NCI-H510A (cell line): ENCODE measurements at places on chromosomes 7 and 10.

DNA sequence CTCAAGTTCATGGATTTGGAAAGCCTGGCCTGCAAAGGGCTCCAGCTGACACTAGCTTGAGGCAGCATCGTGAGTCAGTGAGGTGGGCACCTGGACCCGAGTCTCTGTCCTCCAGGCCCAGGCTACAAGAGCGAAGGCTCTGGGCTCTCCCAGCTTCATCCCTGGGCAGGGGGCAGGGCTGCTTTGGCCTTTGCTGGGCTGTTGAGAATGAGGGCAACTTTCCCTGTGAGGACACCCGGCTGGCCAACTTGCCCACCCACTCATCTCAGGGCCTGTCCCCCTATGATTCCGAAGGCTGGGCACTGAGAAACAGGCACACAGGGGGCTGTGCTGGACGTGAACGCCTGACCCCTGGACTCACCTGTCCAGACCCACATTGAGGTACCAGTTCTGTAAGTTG lies 24.4 kb downstream of the LDB3 start:
- DNase-seq, result no peak

DNA sequence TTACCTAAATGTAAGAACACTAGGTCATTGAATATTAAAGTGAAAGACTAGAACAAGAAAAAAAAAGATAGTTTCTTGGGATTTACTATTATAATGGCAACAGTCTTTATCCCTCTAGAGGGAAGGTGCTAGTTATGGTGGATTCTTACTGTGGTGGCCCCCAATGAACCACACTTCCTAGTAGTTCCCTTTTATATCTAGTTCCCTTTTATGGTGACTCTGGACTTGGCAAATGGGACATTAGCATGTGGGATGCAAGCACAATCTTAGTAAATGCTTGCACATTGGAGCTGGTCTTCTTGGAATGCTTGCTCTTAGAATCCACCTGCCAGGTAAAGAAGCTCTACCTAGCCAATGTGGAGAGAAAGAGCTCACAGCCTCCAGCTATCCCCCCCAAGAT lies 430.2 kb downstream of the LRMDA start:
- DNase-seq, result no peak

DNA sequence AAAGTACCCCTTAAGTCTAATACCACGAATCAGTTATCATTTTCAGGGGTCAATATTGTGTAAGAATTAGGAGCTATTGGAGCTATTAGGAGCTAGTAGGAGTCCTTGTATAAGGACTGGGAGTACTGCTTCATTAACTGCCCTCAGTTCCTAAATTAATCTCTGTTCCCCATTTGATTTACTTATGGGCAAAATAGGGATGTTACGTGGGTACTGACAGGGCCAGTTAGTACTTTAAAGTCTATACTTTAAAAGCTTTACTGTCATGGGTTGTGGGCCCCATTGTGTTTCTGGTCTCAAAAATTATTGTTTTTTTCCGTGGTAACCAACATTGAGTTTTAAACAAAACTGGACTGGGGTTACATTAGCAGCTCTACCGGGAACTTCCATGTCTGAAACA lies 60.3 kb downstream of the PRKAR2B start:
- no peak for DNase-seq

- no peak for DNase-seq
Measured at GRCh38 chr10:23110722-23111516, 15.5 kb downstream of the MSRB2 start.

DNA sequence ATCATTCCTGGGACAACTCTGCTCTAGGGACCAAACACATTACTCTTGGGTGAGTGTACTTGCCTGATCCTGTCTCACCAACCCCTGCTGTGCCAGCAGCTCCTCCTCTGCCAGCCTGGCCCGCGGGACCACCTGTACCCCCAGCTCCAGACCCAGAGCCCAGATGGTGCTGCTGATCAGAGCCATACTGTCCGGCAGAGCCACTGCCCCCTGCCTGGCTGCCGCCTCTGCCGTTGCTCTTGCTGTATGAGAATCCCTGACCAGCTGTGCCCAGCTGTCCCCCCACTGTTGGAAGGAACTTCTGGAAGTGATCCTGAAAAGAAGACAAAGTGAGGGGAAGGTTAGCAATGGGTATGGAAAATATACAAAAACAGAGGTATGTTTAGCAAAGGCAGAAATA lies 6.9 kb downstream of the MYOZ1 start:
- no peak for DNase-seq

GRCh38 chr7:66296001-66296521 lies 90.9 kb downstream of the TPST1 start:
- DNase-seq, result no peak

- no peak for DNase-seq
Measured at GRCh38 chr10:33952692-33953360, 618.4 kb upstream of the NRP1 start.

- no peak for DNase-seq
Measured at GRCh38 chr10:119115926-119116325, 12.0 kb downstream of the DENND10 start.

GRCh38 chr7:16234493-16235146 lies 186.7 kb downstream of the CRPPA start:
- DNase-seq, result no peak

- no peak for DNase-seq
Measured at GRCh38 chr10:10831085-10831484, 186.6 kb upstream of the CELF2 start.

GRCh38 chr10:33621101-33621500 lies 286.6 kb upstream of the NRP1 start:
- no peak for DNase-seq

GRCh38 chr7:67614843-67615242 lies 618.2 kb downstream of the TYW1 start:
- no peak for DNase-seq

- no peak for DNase-seq
Measured at GRCh38 chr7:15557686-15558085, 4.1 kb downstream of the AGMO start.

GRCh38 chr7:89312551-89312950 lies 517.0 kb upstream of the TEX47 start:
- no peak for DNase-seq

DNA sequence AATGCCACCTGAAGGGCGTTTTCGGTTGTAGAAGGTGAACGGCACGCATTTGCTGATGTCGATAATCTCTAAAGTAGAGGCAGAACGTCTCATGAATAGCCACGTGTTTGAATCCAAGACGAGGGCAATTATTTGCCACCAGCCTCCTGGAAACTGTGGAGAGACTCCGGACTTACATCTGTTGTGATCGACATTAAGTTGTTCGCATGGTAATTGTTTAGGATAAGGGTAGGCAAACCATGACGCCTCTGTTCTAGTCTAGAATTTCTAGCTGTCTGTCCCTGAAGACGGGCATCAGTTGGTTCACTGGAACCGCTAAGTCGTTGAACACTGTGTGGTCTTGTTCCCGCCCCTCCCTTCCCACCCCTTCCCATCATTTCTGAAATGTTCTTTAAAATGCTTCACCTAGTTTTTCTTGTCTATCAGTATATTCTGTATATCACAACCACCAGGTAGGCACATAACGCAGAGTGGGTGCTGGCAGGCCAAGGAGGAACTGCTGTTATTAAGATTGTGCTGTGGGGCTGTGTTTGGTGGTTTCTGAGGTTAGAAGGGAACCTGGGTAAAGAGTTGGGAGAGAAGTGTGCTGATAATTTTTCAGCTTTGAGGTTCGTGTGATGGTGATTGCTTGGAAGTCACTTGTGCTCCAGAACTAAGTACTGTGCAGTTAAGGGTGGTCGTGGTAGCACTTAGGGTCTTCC lies 1.2 kb downstream of the UBE3C start:
- DNase-seq, result no peak

DNA sequence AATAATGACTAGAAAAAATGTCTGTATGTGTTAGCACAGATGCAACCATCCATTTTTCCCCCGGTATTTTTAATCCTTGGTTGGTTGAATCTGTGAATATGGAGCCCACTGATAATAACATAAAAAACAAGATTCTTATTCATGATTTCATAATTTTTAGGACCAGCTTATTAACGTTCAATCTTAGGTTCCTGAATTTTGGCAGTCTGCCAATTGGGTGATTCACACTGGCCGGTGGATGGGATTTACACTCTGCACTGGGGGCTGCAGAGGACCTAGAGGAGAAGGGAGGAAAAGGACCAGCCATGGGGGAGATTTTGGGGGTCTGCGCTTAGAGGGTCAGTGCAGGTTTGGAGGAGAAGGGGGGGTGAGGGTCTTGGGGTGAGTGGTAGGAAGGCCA lies 327.9 kb downstream of the ACTR3B start:
- DNase-seq, result no peak

- DNase-seq, result no peak
Measured at GRCh38 chr7:31500656-31501055, 13.2 kb upstream of the ITPRID1 start.

GRCh38 chr10:122986335-122986734 lies 6.1 kb downstream of the PSTK start:
- no peak for DNase-seq

DNA sequence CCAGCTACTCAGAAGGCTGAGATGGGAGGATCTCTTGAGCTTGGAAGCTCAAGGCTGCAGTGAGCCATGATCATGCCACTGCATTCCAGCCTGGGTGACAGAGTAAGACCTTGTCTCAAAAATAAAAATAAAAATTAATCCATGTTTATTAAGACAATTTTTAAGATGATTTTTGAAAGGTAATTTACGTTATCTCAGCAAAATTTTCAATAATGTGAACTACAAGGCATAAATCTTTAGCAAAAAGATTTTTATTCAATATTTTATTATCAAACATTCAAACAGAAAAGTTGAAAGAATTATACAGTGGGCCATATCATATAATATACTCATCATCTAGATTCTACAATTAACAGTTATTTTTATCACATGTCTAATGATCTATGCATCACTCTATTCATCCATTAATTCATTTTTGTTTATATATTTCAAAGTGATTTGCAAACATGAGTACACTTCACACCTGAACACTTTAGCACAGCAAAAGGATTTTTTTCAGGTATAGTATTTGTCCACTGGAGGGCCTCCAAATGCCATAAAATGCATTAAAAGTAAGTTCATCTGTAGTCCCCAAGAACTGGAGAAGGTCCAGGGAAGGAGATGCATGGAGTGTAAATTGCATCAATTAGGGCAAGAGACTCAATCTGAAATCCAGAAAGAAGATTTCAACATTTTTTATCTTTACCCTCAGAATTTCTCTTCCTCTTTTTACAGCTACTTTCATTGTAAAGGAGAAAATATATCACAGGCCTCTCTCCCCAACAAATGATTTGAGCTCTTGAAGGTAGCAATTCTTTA lies 38.6 kb upstream of the RSBN1L start:
- no peak for DNase-seq

- no peak for DNase-seq
Measured at GRCh38 chr7:48009257-48009656, 19.6 kb downstream of the SUN3 start.

DNA sequence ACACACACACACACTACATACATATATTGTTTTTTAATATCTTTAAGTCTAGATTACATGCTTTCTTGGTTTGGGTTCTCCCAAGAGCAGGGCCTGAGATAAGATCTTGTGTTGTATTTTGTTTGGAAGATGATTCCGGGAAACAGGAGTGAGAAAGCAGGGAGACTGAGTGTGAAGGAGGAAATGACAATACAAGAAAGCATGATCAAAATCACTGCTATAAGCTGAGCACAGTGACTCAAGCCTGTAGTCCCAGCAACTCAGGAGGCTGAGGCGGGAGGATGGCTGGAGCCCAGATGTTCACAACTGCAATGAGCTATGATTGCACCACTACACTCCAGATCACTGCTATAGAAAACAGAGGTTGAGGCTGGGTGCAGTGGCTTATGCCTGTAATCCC lies 267.6 kb downstream of the SKIDA1 start:
- DNase-seq, result no peak

GRCh38 chr10:55263327-55263726 lies 462.3 kb upstream of the PCDH15 start:
- DNase-seq, result no peak

DNA sequence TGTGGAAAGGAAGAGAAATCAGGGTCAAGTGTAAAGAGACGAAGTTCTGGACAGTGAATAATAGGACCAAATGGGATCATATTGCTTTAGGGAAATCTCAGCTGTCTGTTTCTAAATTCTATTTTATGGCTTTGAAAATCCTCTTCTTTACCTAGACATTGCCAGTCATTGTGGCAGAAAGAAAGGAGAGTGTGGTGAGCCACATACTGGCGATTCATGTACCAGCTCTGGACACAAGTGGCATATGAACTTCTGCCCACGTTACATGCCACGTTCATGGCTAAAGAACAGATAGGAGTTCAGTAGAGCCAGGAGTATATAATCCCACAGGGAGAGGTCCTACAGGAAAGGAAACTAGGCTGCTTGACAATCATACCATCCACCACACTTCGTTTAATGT lies 28.0 kb downstream of the STARD3NL start:
- DNase-seq, result no peak

- DNase-seq, result no peak
Measured at GRCh38 chr7:46707973-46708372, 786.9 kb upstream of the IGFBP3 start.

DNA sequence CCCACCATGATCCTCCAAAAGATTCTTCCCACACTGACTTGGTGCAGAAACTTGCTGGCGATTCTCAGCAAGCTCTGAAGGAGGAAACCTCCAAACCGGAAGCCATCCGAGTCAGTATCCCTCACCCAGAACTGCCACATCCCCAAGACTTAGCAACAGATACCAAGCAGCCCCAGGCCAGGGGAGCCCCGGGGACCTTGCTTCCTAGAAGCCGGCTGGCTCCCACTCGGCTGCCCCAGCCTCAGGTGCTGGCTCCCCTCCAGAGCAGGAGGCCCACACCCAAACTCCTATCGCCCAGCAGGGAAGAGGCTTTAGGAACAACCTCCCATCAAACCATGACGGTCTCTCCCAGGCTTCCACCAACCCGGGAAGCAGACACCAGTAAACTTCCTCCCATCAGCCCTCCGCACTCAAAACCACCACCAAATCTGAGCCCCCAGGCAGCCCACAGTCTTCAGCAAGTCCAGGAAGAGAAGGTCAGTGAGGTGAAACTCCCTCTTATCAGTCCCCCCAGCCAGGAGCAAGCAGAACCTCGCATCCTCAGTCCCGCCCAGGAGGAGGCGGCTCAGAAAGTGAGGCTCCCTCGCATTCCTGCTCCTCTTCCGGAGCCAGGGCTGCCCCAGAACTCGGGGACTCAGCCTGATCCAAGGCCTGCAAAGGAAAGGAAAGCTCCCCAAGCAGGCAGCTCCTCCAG lies 82.3 kb downstream of the LRGUK start:
- no peak for DNase-seq

- DNase-seq, result peak; percentile 17
Measured at GRCh38 chr10:31759124-31759798, 169.4 kb downstream of the ARHGAP12 start.

- peak; percentile 58 for DNase-seq
Measured at GRCh38 chr7:50418086-50418515, 32.0 kb downstream of the FIGNL1 start.

GRCh38 chr10:113604572-113604971 lies 51.7 kb downstream of the HABP2 start:
- no peak for DNase-seq

DNA sequence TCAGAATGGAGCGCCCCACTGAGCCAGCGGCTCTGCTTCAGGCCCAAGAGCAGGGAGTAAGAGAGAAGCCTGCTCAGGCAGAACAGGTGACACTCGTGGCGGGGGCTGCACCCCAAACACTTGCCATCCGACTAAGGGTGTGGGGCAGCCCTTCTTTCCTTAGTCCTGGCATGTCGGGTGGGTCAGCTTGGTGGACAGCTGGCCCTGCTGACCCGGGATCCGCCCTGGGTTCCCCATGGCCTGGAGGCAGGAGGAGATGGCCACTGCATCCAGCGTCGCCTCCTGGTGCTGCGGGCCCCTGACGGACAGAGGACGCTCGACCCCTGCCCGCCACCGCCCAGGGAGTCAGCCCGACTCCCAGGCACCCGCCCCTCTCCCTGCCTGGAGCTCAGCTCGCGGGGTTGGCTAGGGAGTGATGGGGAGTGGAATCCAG lies 1.2 kb upstream of the PAOX start:
- DNase-seq, result no peak

- no peak for DNase-seq
Measured at GRCh38 chr7:104196161-104196560, 11.7 kb downstream of the ORC5 start.
